ENCODE measurements at places on chromosomes 5 and 9.

DNA sequence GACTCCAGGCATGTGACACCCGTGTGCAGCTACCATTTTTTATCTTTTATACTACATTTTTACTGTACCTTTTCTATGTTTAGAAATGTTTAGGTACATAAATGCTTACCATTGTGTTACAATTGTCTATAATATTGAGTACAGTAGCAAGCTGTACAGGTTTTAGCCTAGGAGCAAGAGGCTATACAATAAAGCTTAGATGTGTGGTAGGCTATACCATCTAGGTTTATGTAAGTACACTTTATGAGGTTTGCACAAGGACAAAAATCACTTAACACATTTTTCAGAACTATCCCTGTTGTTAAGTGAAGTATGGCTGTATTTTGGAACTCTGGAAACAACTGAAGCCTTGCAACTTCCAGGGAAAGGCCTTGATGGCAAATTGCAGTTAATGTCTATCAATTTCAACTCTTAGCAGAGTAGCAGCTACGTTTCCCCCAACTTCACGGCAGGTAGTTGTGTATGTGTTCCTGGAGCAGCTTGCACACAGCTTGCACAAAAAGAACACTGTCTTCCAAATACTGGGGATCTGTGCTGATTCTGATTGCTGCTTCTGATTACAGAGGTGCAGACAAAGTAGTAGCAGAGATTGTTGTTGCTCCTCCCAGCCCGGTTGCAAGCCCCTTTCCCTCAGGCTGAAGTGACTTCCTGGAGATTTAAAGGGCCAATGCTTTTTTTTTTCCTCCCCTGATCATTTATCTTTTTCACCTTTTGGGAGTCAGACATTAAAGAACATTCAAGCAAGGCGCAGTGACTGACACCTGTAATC lies 30.0 kb downstream of the SIL1 start:
- DNase-seq = no peak

- DNase-seq = no peak
Measured at GRCh38 chr5:29744618-29745017, 1448.9 kb upstream of the CDH6 start.

- DNase-seq = peak; percentile 18
Measured at GRCh38 chr5:54457094-54457862, 1.8 kb downstream of the HSPB3 start.

DNA sequence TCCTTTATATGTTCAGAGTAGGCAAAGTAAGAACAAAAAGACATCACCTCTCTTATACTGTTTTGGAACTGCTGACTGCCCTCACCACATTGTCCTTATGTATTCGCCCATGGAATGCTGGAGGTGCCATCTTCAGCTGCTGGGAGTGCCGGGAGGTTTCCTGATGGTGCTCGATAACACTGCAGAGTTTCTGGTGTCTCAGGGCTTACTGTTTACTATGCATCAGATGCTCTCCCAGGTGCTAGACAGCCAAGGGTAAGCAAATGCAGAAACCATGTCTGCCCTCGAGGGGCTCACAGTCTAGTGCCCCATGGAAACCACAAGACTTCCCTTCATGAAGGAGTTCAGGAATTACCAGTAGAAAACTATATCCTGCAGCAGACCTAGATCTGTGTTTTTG lies 70.1 kb upstream of the SMIM23 start:
- DNase-seq = no peak

- DNase-seq = no peak
Measured at GRCh38 chr5:159010661-159011442, 88.9 kb downstream of the EBF1 start.

- DNase-seq = no peak
Measured at GRCh38 chr5:149749481-149750365, 19.6 kb downstream of the PPARGC1B start.

GRCh38 chr9:104094534-104095015 lies 466 bp downstream of the SMC2 start:
- no peak for DNase-seq

DNA sequence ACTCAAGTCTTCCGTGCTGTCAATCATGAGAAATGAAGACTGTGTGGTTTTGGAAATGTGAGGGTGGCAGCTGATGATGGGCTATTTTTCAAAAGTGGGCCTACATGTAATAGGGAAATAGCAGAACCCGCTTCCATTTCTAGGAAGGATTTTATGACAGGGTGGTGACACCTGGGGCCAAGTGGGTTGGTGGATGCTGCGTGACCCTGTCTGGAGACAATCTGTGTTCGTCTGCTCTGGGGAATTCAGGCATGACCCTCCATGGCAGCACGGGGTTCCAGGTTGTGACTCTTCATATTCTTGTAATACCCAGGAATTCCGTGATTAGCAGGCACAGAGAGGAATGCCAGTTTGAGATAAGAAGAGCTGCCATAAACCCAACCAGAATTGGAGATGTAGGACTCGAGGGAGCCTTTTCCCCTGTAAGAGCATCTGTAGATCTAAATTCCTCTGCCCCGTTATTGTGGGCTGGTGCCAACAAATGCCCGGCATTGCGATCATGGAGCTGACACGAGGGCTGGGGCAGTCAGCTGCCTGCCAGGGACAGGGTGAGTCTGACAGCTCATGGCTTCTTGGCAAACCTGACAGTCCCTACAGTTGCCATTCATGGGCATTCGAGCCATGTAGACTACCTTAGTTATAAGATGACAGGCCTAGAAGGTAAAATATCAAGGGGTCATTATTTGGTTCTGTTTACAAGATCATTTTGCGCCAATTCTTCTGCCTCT lies 279.7 kb downstream of the GADD45G start:
- no peak for DNase-seq

DNA sequence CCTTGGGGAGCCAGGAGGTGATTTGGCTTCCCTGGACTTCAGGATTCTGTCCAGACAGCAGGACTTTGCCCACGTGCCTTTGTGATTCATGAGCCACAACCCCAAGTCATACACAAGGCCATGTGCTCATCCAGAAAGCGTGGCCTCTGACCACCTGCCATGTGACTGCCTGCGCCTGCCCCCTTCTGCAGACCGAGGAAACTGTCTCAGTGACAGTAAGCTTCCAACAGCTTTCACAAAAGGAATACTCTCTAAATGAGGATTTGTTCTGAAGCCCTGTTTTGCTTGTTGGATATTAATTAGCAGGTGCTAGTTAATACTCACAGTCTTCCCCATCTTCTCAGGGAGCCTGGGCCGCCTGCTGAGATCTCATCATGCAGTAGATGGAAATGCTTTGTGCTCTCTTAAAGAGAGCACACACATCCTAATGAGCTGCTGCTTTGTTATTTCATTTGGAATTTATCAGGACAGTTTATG lies 36.9 kb upstream of the ANGPTL2 start:
- DNase-seq = no peak

GRCh38 chr5:54793468-54794134 lies 191.8 kb downstream of the ESM1 start:
- DNase-seq = no peak

- no peak for DNase-seq
Measured at GRCh38 chr5:95619096-95619495, 791 bp upstream of the GPR150 start.

GRCh38 chr5:97737608-97738007 lies 554.6 kb upstream of the RIOK2 start:
- no peak for DNase-seq

GRCh38 chr5:142122121-142122520 lies 13.5 kb downstream of the NDFIP1 start:
- no peak for DNase-seq

DNA sequence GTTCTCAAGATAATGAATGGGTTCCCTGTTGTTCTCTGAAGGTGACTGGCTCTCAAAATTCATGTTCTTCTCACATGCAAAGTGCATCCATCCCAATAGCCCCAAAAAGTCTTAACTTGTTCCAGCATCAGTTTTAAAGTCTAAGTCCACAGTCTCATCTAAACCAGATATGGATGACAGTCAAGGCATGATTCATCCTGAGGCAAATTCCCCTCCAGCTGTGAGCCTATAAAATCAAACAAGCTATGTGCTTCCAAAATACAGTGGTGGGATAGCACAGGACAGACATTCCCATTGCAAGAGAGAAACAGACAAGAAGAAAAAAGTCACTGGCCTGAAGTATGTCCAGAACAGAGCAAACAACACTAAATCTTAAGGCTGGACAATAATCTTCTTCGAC lies 25.4 kb downstream of the FBXO10 start:
- DNase-seq = no peak

DNA sequence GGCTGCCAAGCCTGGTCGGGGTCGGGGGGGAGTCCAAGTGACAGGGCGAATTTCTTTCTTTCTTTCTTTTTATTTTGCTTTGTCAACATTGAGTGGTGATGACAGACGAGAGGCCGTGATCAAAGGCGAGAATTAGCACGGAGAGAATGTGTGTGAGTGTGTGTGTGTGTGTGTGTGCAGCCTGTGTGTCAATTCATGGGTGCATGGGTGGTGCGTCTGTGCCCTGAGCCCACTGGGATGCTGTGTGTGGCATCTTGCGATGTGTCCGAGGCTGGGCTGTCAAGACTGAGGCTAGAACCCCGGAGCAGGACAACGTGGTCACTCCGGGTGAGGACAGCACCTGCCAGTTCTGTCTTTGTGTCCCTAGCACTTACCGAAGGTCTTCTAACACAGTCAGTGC lies 4.7 kb upstream of the FIBCD1 start:
- no peak for DNase-seq

- no peak for DNase-seq
Measured at GRCh38 chr5:169606279-169606678, 22.7 kb downstream of the SPDL1 start.

DNA sequence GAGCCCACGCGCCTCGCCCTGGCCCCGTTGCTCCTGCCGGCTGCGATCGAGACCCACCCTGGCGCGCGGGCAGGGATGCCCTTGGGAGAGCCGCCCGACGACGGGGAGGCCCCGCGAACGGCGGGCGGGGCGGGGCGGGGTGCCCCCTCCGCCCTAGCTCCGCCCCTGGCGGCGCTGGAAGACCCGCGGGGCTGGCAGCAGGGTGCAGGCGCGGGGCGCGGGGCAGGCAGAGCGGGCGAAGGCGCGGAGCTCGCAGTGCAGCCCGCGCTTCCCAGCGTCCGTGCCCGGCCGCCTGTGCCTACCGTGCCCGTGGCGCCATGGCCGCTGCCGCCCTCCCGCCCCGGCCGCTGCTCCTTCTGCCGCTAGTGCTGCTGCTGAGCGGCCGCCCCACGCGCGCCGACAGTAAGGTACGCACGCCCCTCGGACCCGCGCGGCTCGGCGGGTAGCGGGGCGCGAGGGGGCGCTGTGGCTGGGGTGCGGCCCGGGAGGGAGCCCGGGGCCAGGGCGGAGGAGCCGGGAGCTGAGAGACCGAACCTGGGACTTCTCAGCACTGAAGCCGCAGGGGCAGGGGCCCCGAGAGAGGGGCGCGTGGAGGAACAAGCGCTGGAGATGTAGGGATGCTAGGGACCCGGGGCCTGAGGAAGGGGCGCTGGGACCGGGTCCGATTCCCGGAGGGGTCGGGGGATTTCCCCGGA lies at the start of gene OLFML2A:
Gene OLFML2A (plus strand): TSS at position 180 of the 695 bp plus-strand sequence. CDS start 138 bp downstream, at position 318.
- peak; percentile 45 for DNase-seq

GRCh38 chr9:100640447-100641050 lies 62.7 kb downstream of the CAVIN4 start:
- DNase-seq = peak; percentile 91

DNA sequence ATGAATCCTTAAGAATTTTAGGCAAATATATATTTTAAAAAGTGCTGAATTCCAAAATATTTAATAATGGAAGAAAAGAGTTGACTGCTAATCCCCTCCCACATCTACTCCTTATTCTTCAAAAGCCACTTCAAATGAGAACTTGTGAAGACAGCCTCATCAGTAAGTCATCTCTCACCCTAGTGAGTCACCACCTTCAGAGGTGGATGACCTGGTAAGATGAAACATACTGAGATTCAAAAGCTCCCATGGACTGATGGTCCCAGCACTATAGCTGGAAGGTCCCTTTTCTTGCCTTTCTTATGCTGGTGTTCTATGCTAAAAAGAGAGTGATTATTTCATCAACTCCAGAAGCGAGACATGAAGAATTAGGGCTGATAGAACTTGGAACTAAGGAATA lies 37.8 kb upstream of the SPDL1 start:
- no peak for DNase-seq

DNA sequence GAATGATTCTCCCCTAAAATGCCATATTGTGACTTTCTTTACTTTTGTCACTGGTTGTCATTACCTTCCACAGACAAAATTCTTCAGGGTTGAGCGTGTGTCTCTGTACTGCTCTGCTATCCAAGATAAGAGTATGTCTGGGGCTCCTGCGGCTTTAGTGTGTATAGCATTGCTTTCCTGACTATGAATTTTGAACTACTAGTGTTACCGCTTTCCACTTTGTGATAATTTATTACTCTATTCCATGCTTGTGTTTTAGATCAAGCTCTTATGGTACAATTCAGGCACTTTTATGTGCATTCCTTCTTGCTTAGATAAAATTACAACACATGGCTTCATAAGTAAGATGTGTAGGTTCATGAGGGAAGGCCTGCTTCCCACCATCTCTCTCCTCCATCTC lies 51.5 kb upstream of the MEF2C start:
- DNase-seq = peak; percentile 58

DNA sequence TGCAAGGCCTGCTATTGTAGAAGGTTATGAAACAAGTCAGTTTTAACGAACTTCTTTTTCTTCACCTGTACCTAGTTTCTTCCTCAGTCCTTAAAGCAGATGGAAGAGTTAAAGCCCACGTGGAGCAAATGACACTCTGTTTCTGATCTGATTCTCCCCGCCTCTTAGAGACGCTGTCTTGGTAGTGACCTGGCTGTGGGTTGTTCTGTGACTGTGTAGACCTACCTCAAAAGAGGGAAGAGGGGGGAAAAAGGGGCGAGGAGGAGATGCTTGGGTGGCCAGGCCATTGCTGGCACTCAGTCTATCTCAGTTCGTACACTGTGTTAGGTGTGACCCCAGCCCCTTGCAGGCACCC lies 610 bp downstream of the GFRA3 start:
- no peak for DNase-seq

- DNase-seq = no peak
Measured at GRCh38 chr9:96596601-96597111, 23.0 kb downstream of the CDC14B start.

GRCh38 chr5:102483736-102484135 lies 15.1 kb downstream of the SLCO6A1 start:
- DNase-seq = no peak

- DNase-seq = peak; percentile 14
Measured at GRCh38 chr5:33588654-33589372, 148.0 kb downstream of the TARS1 start.

DNA sequence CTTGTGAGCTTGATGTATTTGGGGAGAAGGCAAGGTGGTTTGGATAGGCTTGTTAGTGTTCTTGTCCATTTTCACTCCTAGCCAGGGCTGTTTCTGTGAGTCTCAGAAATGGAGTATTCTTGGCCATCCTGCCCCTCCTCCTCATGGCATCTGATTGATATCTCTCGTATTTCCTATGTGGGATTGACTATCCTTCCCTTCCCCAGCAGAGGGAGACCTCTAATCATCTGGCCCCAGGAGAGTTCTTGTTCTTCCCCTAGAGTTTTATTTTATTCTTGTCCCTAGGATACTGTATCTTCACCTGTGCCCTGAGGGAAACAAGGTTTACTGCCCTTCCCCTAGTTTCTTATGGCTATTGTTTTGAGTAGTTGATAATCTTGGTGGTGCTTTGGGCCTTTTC lies 114.4 kb downstream of the VPS13A start:
- peak; percentile 71 for DNase-seq
